ENCODE measurements at places on chromosomes 12 and 14.
A peak's percentile ranks its signal among the peaks of the same experiment; 100 is the strongest.

DNA sequence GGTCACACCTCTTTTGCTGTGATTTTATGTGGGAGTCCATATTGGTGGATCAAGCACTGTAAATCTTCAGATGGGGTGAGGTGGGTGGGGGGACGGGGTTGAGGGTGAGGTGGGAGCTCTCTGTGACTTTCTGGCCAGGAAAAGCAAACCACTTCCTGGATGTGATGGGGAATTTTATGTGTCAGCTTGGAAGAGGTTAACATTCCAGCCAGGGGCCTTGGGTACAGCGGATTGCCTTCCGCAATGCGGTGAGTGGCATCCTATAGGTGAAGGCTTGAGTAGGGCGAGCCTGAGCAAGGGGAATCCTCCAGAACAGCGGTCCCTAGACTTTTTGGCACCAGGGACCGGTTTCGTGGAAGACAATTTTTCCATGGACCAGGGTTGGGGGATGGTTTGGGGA lies 36.2 kb downstream of the DLK1 start:
- no peak for DNase-seq

- peak; percentile 65 for DNase-seq
These were observed 630 bp downstream of the FOS start for GRCh38 chr14:75279153-75279762.

- no peak for DNase-seq
These were observed 102.9 kb downstream of the PPHLN1 start for GRCh38 chr12:42428850-42429249.

GRCh38 chr14:100114109-100114765 lies 45.2 kb downstream of the DEGS2 start:
- DNase-seq: no peak

DNA sequence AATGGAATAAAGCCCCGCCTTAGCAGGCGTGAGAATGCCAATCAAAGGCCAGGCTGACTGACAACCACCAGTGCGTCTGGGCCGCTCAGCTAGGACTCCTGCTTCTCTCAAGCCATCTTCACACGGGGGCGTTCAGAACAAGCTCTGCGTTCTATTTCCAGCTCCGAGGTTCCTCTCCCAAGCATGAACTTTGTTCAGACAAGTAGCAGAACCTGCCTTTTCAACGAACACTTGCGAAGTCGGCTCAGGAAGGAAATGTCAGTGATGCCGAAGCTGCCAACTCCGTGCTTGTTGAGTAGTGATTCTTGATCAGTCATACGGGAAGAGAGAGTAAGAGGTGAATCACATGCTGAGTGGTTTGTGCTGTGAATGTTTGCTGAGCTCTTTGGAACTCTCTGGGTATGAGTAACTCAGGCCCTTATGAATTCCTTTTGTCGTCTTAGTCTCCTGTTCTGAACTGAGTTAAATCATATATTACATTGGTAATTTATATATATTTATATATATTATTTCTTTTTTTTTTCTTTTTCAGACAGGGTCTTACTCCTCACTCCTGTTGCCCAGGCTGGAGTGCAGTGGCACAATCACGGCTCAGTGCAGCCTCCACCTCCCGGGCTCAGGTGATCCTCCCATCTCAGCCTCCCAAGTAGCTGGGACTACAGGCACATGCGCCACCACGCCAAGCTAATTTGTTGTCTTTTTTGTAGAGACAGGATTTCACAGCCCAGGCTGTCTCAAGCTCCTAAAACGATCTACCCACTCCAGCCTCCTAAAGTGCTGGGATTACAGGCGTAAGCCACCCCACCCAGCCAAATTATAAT lies 29.4 kb upstream of the BCL7A start:
- DNase-seq: peak; percentile 90

DNA sequence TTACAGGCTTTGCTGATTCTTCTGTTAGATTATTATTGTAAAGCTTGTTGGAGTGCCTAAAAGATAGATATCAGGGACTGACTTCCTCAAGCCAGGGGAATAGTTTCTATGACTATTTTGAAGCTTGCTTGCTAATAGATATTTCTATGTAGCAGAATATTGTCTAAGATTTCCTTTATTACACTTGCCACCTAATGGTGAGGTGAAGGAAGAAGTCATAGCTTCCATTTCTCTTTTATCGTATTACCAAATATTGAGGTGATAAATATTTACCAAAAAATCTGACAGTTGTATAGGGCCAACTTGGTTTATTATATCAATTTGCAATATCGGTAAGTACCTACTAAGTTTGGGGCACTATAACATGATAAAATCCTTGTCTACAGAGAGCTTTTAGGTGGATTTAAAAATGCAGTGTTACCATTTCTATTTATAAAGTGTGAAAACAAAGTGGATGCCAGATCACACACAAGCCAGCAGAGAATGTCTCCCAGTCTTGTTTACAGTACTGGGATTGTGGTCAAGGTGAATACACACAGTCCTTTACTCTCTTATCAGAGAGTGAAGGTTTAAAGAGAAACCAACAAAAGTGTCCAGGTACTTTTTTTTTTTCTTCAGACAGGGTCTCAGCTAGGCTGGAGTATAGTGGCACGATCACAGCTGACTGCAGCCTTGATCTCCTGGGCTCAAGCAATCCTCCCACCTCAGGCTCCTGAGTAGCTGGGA lies 137.9 kb downstream of the IGF1 start:
- no peak for DNase-seq

DNA sequence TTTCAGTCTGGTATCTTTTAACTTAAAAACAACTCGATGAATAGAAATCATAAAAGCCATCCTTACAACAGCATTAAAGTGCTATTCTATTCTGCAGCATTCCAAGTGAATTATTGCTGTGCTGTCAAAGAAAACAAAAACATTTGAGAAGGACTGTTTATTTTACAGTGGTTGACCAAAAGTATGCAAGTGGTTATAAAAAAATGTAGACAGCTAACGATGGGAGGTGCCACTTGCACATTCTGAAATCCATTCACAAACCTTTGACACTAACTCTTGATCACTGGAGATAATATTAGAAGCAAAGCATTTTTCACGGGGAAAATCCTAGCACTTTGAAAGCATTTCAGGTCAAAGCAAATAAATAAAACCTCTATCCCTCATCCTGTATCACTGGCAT lies 55.6 kb downstream of the HMGA2 start:
- DNase-seq: no peak

DNA sequence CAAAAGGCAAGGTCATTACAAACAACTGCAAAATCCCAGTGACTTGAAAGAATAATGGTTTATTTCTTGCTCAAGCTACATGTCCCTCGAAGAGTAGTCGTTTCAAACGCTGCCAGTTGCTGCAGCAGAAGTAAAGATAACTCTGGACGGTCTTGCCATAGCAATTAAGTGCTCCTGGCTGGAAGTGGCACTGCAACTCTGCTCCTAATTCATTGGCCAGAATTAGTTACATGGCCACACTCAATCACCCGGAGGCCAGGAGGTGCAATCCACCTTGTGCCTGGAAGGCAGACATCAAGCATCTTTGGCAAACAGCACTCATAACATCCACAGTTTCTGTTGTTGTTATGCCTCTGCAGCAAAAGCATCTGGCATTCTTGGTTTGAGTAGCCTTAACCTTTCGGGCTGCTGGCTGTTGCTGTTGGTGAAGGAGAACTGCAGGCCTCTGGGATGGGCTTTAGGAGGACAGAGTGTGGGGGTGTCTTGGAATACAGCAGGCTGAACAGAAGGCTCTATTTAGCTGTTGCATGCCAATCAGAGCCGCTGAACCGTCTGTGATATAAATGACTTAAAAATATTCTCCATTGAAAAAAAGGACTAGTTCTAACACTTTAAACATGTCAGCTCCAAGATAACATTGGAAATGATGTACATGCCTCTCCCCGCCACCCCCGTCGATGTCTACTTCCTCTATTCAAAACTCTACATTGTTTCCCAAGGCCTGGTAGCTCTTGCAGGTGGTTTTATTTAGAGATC lies 123.5 kb upstream of the DYRK2 start:
- DNase-seq: peak; percentile 60

DNA sequence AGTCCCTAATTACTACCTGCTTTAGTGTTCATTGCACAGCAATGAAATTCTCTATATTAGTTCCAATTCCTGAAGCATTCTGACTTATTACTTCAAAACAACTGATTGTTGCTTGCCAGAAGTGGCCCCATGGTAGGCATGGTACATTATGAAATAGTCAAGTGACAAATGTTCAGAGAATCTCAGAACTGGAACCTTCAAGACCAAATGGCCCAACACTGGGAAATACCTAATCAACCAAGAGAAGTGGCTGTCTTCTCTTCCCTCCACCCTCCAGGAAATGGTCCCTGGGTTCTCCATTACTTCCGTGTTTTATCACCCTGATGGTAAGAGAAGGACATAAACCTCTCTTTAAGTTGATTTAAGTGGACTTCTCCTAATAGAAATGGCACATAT lies 49.9 kb downstream of the ITPR2 start:
- DNase-seq: no peak

GRCh38 chr12:100899301-100899700 lies 104.7 kb downstream of the ANO4 start:
- no peak for DNase-seq

DNA sequence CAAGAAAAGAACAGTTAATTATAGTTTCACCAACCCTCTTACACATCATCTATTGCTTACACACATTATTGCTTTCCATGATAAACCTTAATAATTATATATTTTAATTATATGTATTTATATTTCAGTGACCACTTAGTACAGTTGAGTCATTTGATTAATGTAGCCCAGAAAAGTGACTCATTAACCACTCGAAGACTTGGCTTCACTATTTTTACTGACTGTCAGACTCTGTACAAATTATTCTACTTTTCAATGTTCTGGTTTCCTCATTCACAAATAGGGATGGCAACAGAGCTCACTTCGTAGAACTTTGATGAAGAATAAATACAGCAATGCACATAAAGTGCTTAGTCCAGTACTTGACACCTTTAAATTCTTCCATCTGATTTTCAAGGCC lies 98.3 kb downstream of the CFAP54 start:
- no peak for DNase-seq

DNA sequence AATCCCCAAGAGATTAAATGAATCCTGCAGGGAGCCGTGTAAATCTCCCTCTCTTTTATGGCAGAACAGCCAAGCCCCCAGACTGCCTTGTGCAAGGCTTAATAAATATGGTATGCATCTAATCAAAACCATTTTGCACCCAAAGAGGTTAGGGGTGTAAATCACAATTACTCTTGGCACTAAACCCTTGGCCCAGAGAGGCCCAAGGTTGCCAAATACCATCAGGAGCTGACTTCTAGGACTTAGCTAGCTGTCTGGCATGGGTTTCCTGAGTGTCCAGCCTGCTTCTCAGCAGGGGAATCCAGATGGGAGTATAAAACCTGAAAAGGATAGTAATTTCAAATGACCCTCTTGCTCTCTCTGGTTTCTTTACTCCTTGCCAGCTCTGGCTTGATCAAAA lies 610.4 kb downstream of the MED13L start:
- no peak for DNase-seq

GRCh38 chr12:89477633-89478279 lies 46.8 kb downstream of the GALNT4 start:
- DNase-seq: no peak

- peak; percentile 76 for DNase-seq
These were observed 267.3 kb upstream of the SRRM4 start for GRCh38 chr12:118714051-118714460.

- no peak for DNase-seq
These were observed 531.2 kb downstream of the DIO2 start for GRCh38 chr14:79680087-79680486.

DNA sequence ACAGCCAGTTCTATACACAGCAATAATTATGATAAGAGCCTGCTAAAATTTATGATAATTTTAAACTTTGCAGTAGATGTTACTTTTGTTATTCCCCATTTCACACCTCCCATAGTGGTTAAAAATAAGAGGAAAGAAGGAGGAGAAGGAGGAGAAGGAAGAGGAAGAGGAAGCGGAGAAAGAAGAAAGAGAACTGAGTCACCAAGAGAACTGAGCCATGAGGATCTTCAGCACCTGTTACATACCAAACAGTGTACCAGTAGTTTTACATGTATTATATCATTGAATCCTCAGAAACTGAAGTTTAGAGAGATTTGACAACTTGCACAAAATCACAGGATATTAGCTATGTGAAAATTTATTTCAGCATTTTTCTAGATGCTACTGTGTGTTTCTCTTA lies 3.9 kb downstream of the CD163 start:
- DNase-seq: peak; percentile 33

GRCh38 chr12:50518090-50518489 lies 13.3 kb downstream of the DIP2B start:
- no peak for DNase-seq

DNA sequence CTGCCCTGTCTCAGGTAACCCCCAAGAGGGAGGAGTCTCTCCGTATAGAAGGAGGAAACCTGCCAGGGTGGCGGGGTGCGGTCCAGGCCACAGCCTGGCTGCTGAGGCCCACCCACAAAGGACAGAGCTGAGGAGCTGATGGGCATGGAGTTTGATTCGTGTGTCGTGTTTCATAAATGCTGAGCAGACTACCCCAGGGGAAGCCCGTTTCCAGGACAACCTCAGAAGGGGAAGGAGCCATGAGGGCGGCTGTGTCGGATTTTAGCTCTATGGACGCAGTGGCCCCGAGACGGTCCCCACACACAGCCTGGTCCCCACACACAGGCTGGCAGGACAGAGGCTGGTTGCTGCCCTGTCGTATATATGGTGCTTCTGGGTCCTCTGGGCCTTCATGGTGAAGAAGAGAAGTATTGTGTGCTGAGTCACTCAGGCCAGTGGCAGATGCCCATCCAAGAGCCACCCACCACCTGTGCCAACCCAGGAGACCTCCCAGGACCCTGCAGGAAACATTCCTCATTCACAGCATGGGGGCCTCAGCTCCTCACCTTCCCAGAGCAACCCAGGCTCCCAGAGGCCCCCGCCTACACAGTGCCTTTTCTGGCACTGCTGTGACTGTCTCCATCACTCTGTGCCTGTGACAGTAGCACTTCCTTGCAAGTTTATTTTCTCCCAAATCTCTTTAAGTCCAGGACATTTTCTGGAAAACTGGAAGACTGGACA lies 63.1 kb upstream of the RIN3 start:
- peak; percentile 76 for DNase-seq

DNA sequence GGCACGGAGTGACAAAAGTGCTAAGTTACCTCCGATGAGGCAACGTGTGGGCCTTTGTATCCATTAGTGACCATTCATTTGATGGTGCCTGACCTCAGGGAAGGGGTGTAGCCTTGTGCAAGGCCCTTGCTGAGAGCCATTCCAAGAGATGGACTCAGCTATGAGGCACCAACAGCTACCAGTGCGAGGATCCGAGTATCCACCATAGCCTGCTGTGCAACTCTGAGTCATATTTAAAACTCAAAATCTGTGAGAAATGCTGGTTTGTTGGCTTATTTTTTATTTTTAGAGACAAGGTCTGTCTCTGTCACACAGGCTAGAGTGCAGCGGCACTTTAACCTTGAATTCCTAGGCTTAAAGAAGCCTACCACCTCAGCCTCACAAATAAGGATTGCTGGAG lies 25.1 kb upstream of the WNK1 start:
- no peak for DNase-seq

DNA sequence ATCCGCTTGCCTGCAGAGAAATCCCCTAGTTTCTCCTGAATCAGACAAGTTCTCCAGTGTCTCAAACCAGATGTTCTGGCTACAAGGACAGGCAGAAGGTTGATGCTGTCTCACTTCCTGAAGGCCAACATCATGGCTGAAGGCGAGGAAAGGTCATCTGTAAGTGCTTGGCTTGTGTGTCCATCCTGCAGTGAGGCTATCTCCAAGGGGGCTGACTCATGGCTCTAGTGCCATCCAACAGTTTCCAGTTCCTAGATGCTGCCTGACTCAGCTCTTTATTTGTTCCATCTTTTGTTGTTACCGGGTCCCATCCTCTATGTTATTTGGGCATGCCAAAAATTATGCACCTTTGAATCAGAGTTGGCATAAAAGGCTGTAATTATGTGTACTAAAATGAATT lies 232.1 kb upstream of the TBX3 start:
- DNase-seq: no peak

GRCh38 chr12:75364919-75365318 lies 26.0 kb upstream of the GLIPR1L2 start:
- peak; percentile 79 for DNase-seq
